Type B pancreatic cell (in vitro differentiated cells): ENCODE measurements at places on chromosomes 4 and X.

GRCh38 chr4:135927651-135928050 is 1604.6 kb downstream of the PCDH18 start:
- H3K27ac ChIP-seq: no peak overlapping the region
- peaks cover 4% of the 10 kb centered on the region for H3K4me1 ChIP-seq
- no peaks in the 10 kb centered on the region for H3K27me3 ChIP-seq
- no peak for DNase-seq
- no peak overlapping the region for H3K4me3 ChIP-seq

GRCh38 chr4:128868758-128869157 is 59.3 kb downstream of the JADE1 start:
- no peak overlapping the region for H3K27ac ChIP-seq
- no peak for DNase-seq
- peaks cover 43% of the 10 kb centered on the region for H3K36me3 ChIP-seq
- H3K27me3 ChIP-seq: no peaks in the 10 kb centered on the region

- no peak for DNase-seq
- H3K4me3 ChIP-seq: no peak overlapping the region
- peaks cover 34% of the 10 kb centered on the region for H3K36me3 ChIP-seq
- H3K27ac ChIP-seq: peak overlapping the region; percentile 65
- no peaks in the 10 kb centered on the region for H3K27me3 ChIP-seq
Measured at GRCh38 chr4:140697709-140698560, 58.2 kb downstream of the TBC1D9 start.

- DNase-seq: no peak
- no peaks in the 10 kb centered on the region for H3K27me3 ChIP-seq
- H3K27ac ChIP-seq: no peak overlapping the region
Measured at GRCh38 chrX:12223650-12224049, 85.4 kb downstream of the FRMPD4 start.

DNA sequence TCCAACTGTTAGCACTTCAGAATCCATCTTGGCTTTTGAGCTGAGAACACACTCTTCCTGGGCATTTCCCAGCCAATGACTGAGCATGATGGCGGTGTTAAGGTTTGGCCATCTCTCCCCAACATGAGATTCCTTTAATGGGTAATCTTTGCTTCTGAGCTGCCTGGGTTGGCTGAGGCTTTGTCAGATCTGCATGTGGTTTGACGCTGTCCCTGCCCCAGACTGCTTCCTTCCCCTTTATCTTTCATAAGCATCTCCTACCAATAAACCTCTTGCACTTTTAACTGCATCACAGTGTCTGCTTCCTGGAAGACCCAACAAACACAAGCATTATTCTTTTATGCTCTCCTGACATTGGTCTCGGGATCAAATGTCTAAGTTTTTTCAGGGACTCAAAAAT is 31.5 kb upstream of the DIPK2B start:
- H3K4me3 ChIP-seq: no peak overlapping the region
- H3K4me1 ChIP-seq: no peaks in the 10 kb centered on the region
- no peaks in the 10 kb centered on the region for H3K27me3 ChIP-seq
- no peak for DNase-seq
- no peaks in the 10 kb centered on the region for H3K36me3 ChIP-seq
